ENCODE measurements at places on chromosomes 6 and 20.

GRCh38 chr20:44759595-44759994, 13.9 kb downstream of the KCNK15 start:
- no peak for DNase-seq

DNA sequence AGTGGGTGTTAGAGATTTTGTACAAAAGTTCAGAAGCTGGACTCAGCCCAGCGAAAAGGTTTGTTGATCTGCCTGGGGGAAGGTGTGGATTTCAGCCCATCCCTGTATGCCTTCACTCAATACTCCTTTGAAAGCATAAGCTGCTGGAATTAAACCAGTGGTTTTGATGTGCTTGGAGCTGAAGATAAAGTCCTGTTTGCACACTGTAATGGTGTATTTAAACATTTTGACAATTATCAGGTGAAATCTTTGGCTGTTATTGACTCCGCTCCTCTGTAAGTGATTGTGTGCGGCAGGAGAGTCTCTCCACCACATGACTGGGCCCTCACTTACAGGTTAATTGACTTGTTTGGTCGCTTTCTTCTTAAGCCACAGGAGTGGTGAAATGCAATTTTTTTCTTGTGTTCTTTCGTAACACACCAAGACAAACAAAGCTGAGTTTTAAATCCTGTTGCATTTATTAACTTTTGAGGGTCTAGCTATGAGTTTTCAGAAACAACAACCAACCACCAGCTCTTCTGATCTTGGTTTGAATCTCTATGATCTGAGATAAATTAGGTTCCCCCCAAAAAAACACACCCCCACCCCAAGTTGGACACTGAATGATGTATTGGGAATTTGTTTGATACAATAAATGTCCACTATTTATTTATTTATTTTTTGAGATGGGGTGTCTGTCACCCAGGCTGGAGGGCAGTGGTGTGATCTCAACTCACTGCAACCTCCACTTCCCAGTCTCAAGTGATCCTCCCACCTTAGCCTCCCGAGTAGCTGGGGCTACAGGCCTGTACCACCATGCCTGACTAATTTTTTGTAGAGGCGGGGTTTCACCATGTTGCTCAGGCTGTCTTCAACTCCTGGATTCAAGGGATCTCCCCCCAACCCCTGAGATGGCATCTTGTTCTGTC, 46.3 kb upstream of the NCOA3 start:
- no peak for DNase-seq

DNA sequence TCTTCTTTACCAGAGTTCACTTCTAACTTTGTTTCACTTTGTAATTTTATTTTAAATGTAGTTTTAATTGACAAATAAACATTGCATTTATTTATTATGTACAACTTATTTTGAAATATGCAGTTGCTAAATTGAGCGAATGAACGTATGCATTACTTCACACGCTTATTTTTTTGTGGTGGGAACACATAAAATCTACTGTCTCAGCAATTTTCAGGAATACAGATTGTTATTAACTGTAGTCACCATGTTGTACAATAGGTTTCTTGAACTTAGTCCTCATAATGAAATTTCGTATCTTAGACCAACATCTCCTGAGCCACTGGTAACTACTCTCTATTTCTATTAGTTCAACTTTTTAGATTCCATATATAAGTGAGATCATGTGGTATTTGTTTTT, 46.9 kb downstream of the NKAIN2 start:
- no peak for DNase-seq

GRCh38 chr20:57998981-57999464, 229.4 kb downstream of the ANKRD60 start:
- no peak for DNase-seq

GRCh38 chr6:109075934-109076333, 18.7 kb downstream of the SESN1 start:
- DNase-seq = no peak

GRCh38 chr6:14442242-14442641, 324.7 kb downstream of the CD83 start:
- DNase-seq = no peak

DNA sequence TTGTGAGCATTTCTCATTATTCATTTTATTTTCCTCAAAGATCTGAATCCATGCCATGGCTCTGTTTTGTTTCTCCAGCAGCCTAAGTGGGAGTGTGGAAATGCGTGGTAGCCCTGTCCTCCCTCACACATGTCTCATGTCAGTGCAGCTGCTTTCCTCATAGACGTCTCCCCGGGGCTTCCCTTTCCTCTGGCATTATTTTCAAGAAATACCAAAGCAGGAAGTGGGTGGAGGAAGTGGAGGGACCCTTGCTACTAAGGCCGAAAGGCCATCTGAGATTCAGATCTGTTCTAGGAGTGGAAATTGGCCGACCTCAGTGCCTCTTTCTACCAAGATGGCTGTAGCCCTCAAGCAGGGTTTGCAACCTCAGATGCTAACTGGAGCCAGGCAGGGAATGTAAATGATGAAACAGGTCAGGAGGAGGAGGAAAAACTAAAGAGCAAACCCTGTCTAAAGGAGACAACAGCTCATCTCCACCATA, 420.9 kb upstream of the PLCB4 start:
- DNase-seq = no peak

DNA sequence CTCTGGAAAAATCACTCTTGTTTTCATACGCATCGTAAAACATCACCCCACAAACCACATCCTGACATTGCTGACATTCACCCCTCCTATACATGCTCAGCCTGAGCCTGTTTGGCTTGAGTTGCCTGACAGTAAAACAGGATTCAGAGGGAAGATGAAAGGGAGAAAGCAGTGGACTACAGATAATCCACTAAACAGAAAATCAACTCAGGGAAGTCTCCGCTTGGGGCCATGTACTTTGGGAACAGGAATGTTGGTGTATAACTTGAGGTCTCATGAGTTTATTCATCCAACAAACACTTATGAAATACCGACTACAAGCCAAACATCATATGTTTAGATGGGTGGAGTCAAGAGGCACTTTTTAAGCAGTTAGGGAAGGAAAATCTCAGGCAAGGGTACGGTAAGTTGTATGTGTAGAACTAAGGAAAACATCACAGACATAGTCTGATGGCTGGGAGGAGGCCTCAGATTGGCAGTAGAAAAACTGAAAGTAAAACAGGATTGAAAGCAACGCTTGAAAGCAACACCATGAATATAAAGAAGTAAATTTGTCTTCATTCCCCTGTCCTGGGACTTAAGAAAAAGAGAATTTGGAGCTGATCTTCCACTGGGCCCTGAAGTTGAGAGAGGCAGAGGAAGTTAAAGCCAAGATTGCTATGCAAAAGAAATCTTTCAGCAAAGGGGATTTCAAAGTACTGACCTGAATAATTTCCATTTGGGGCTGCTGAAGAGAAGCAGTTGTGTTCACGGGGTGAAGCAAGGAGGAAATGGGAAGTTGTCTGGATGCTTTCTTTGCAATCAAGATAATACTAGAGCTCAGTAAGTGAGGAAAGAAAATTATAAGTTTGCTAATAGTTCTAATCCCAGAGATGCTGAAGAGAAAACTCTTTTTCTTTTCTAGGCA, 28.8 kb downstream of the PDE7B start:
- peak; percentile 69 for DNase-seq

DNA sequence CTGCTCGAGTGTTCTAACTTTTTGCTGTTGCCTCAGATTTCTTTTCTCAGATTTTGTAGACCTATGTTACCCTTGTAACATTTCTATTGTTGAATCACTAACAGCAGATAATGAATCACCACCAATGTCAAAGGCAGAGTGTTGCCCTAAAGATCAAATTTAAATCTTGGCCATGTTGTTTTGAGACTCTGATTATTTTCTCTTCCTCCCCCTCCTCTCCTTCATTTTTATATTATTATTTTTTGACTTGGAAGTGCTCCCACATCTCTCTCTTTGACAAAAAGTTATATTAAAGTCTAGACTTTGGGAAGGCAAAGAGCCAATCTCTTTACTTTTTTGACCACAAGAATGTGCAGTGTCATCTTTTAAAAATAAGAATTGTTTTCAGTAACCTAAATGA, 422.7 kb downstream of the NKAIN2 start:
- DNase-seq = no peak

GRCh38 chr6:35088281-35089215, 52.6 kb downstream of the TCP11 start:
- DNase-seq = no peak

DNA sequence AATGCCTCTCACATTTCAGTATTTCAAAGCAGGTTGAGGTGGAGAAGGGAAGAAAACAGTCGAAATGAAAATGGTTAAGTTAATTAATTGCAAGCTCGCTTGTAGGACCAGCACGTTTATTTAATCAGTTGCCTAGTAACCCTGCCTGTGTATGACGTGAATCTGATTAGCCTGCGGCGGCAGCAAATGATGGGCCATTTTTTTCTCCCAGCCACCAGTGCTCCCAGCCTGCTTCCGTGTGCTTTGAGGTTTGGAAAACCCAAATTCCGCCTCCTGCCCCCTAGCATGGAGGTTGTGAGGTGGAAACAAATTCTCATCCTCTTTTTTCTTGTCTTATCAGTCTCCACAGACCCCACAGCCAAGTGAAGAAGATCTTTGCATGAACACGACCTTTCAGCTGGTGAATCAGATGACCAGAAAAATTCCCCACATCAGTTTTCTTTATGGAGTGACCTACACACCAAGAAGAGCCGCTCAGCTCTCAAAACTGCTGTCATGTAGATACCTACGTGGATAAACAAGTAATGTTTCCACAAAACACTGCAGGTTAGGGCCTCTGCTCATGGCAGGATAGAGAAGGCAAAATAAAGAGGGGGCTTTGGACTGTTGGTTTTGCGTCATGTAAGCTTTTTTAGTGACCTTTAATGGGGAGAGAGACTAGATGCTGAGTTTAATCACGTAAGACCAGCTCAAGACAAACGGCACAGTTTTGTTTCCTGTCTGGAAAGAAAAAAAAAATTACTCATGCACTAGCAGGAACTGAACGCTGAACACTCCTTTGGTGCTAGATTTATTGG, 572.9 kb upstream of the NOX3 start:
- peak; percentile 31 for DNase-seq

GRCh38 chr6:7145585-7145884, 37.8 kb downstream of the RREB1 start:
- no peak for DNase-seq

DNA sequence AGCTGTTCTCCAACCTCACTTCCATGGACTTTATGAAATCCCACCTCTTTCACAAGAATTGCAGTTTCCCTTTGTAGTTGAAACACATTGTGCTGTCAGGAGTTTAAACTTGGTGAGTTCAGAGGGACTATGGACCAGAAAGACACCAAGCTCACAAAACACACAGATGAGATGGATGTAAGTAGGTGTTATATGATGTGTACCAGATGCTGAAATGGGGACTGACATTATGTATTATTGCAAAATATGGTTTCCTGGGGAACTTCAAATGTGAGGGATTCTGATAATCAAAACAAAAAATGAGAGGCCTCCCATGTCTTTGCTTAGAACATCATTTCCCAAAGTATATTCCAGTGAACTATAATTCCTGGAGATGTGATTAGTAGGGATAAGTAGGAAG, 401.1 kb upstream of the ARID1B start:
- no peak for DNase-seq

GRCh38 chr20:3031524-3032147, 11.8 kb upstream of the GNRH2 start:
- no peak for DNase-seq

Data from central memory CD4-positive, alpha-beta T cell (primary cell).